ENCODE measurements at places on chromosomes 7 and 10.
A peak's percentile ranks its signal among the peaks of the same experiment; 100 is the strongest.

GRCh38 chr10:129715805-129716204 is 248.3 kb downstream of the EBF3 start:
- DNase-seq: no peak

GRCh38 chr7:99737726-99738125 is 2.7 kb upstream of the CYP3A7 start:
- no peak for DNase-seq

GRCh38 chr10:114340816-114341215 is 63.5 kb downstream of the AFAP1L2 start:
- DNase-seq: no peak

- DNase-seq: no peak
Measured at GRCh38 chr7:127817466-127817865, 165.5 kb downstream of the SND1 start.

DNA sequence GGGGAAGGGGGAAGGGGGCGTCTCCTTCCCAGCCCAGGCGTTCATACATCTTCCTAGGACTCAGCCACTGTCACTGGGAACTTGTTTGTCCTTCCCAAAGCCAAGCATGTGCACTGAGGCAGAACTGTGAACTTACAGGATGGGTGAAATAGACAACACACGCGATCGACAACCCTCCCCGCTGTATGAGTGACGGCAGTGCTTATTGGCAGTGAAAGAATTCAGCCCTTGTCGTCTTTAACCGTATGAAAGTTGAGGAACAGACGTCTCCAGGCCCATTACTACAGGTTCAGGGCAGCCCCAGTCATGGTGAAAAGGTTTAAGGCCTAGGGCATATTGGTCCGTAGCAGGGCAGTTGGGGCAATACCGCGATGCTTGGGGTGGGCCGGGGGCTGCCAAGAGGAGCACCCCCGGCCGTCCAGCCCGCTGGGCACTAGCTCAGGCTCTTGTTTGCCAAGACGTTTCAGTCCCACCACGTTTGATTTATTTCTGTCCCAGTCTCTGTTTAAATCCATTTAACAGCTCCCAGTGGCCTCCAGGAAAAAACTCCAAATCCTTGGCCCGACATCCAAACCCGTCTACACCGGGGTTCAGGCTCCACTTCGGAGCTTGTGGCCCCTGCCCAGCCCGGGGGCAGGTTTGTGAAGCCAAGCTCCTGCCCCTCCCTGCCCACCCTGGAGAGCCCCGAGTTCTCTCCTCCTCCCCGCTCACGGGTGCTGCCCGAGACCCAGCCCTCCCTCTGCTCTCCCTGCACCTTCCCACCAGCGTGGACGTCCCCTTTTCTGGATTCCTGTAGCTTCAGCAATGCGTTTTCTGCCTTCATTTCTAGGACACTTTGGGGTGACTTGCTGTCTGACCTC is 159.8 kb downstream of the DNAJB6 start:
- DNase-seq: no peak

DNA sequence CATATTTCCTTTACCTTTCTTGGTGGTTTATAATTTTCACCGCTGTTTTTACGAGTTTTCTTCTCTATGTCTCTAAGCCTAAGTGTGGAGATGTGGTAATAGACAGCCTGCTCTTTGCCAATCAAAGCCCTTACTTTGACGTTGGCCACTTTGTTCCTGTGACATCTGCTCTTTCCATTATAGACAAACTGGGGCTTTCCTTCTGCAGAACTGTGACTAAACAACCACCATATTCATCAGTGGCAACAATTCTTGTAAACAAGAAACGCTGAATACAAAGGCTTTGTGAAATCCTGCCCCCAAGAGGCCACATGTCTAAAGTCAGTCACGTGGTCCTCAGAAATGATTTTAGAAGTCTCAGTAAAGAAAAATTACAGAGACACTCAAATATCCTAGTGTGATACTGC is 59.6 kb upstream of the CAPZA2 start:
- DNase-seq: peak; percentile 6

GRCh38 chr7:51324206-51324898 is 7.7 kb upstream of the COBL start:
- DNase-seq: no peak

GRCh38 chr10:124568339-124568738 is 106.7 kb downstream of the LHPP start:
- DNase-seq: no peak

DNA sequence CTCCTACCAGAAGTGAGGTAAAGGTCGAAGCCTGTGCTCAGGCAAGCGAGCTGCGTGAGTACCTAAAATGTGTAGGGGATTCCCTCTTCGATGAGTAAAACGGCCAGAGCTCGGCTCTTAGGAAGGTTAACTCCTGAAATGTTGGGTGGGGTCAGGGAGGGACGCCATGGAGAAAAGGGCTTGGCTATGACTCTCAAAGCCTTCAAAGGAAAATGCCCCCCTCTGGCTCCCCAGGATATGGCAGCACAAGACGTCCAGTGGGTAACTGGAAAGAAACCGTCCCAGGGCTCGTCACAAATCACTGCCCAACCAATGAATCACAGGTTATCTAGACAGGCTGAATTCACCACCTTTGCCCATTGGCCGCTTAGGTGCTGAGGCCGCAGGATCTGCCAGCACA is 58.0 kb downstream of the CALML3 start:
- DNase-seq: no peak

DNA sequence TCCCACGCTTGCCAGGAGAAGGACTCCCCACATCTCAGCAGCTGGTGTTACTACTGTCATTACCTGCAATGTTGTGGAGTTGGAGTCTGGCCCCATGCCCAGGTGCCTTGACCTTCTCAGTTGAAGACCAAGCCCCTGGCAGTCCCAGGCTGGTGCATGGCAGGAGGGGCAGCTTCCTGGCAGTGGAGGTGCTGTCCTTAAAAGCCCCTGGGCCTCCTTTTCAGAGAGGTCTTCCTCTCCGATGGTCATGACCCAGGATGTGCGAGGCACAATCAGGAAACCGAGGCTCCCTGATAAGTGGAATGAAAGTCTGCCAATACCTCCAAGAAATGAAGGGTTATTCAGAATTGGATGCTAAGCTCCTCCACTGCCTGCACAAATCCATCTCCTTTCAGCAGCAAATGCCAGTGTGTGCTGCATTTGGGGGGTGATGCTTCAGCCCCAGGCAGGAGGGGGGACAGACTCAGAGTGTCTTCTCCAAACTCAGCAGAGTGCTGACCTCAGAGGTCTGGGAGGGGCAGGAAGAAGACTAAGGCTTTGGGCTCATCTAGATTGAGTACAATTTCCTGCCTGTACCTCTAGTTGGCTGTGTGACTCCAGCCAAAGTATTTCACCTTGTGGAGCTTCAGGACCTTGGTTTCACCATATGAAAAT is 97.0 kb upstream of the DDC start:
- peak; percentile 59 for DNase-seq

DNA sequence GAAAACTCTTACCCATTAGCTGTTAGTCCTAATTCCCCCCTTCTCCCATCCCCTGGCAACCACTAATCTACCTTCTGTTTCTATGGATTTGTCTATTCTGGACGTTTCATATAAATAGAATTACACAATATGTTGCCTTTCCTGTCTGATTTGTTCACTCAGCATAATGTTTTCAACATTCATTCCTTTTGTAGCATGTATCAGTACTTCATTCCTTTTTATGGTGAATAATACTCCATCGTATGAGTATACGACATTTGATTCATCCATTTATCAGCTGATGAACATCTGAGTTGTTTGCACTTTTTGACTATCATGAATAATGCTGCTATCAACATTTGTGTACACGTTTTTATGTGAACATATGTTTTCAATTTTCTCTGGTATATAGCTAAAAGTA is 4.4 kb upstream of the FRAT1 start:
- no peak for DNase-seq

DNA sequence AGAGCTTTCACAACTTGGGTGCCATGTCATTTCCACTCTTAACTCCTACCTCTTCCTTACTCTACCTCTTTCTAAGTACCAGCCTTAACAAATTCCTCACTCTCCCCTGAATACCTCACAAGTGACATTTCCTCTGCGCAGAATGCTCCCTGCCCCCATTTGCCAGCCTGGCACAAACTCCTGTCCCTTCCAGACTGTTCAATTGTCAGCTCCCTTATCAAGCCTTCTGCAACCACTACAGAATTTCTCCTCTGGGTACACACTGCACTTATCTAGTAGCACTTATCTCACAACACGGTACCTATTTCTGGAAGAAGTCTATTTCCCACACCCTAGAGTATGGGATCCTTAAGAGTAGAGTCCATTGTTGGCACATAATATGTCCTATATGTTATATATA is 39.1 kb upstream of the ANAPC16 start:
- DNase-seq: no peak

GRCh38 chr7:150631084-150631826 is 930 bp downstream of the GIMAP6 start:
- no peak for DNase-seq

GRCh38 chr10:79103129-79103528 is 34.4 kb downstream of the ZMIZ1 start:
- DNase-seq: no peak

DNA sequence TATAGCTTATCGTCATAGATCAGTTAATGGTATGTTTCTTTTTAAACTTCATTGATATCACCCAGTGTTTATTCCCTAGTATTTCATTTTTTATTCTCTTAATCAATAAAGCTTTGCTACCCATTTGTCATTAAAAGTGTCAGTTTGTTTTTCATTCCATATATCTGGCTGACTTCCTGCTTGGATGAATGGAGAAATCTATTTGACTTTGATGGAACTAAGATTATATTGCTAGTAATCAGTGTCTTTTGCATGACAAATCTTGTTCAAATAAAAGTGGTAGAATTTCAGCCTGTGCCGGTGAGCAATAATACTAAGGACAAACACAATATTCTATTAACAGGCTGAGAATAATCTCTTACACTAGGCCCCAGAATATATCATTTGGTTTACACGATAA is 203.3 kb downstream of the SEC23IP start:
- DNase-seq: no peak

GRCh38 chr7:158609313-158609974 is 21.8 kb upstream of the PTPRN2 start:
- no peak for DNase-seq

DNA sequence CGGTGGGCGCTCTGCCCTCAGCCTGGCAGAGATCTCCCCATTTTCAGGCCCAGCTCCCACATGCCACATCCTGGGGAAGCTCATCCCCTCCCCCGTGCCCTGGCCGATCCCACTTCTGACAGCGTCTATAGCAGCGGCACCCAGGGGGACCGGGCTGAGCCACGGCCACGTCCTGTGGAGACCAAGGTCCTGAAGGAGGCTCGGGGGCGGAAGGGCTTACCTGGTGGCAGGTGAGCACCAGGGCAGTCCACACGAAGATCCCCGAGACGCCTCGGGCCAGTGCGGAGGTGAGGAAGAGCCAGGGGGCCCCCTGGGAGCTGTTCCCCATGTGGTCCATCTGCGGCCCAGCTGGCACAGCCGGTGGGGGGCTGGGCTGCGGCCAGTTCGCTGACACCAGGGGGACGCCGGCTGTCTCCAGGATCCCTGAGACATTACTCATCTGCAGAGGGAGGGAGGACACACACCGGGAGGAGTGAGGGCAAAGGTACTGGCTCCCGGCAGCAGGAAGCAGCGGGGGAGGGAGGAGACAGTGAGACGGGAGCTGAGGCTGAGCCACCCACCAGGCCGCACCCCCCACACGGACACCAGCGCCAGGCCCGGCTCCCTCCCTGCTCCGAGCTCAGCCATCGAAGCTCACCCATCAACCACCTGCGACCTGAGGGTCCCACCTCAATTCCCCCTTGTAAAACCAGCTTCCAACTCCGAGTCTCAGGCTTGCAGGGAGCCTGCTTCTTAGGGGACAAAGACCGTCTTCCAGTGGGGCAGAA is 776 bp downstream of the TMEM184A start:
- no peak for DNase-seq

- DNase-seq: peak; percentile 21
Measured at GRCh38 chr7:101814991-101815825, 2.2 kb upstream of the CUX1 start.

Measured in KG1 (cell line).